ENCODE measurements at places on chromosomes 1 and 21. TPM values are rescaled to one million over a fixed set of nuclear protein-coding genes. Genes with fewer than 3 reads are reported as not detected.

The BARHL2 gene
- not detected for total RNA-seq

The WNT3A gene
- not detected for total RNA-seq

The C4BPB gene
- total RNA-seq: not detected

The FBXO2 gene
- not detected for total RNA-seq

The PAPPA2 gene
- 0.04 TPM for total RNA-seq

The SHE gene
- total RNA-seq: not detected

The TPTE gene
- total RNA-seq: 0.28 TPM

The FCAMR gene
- not detected for total RNA-seq

The REN gene
- not detected for total RNA-seq

The SPOCD1 gene
- total RNA-seq: 0.05 TPM
